ENCODE measurements at places on chromosomes 7 and 10.

- no peak for DNase-seq
Observed at GRCh38 chr10:103732339-103733044, 122.9 kb downstream of the SH3PXD2A start.

- no peak for DNase-seq
Observed at GRCh38 chr7:29879609-29880008, 73.3 kb downstream of the WIPF3 start.

DNA sequence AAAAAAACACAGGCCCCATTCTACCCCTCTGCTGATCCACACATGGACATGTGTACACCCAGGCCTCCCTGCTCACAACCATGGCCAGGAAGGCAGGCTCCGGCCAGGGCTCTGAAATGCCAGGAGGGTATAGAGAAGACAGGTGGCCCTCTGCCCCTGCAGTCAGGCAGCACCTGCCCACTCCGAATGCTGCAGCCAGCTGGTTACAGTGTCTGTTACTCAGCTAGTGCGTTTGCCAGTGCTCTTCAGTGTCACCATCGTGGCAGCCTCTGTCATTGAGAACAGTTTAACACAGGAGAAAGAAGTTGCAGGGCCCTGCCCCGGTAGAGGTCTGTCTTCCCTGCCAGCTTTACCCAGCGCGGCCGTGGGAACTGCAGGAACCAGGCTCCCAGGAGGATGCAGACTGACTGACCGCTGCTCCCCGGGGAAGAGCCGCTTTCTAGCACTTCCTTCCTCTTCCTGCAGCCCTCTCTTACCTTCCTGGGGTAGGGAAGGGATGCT lies 128.8 kb upstream of the FAM20C start:
- DNase-seq = no peak

GRCh38 chr7:18096087-18096486 lies 68.4 kb upstream of the PRPS1L1 start:
- no peak for DNase-seq

- DNase-seq = no peak
Observed at GRCh38 chr7:92133133-92133736, 1.0 kb downstream of the CYP51A1 start.

GRCh38 chr7:155871211-155871610 lies 58.9 kb upstream of the SHH start:
- DNase-seq = no peak

DNA sequence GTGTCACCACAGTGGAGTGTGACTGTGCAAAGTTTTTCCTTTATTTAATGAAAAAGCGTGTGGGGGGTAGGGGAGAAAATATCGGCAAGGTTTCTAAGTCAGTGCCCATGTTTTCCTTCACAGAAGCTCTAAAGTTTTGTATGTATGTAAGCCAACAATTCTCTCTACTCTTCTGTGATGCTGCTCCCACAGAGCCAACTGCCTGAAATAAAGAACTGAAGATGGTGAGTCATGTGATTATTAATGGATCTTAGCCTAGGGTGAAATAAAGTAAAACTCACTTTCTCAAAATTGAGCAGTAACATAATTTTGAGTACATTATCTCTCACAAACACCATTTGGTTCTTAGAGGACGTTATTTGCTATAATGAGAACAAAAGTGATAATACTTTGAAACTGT lies 143.7 kb downstream of the ELMO1 start:
- DNase-seq = no peak

- DNase-seq = no peak
Observed at GRCh38 chr7:116977172-116977571, 23.9 kb downstream of the ST7 start.

DNA sequence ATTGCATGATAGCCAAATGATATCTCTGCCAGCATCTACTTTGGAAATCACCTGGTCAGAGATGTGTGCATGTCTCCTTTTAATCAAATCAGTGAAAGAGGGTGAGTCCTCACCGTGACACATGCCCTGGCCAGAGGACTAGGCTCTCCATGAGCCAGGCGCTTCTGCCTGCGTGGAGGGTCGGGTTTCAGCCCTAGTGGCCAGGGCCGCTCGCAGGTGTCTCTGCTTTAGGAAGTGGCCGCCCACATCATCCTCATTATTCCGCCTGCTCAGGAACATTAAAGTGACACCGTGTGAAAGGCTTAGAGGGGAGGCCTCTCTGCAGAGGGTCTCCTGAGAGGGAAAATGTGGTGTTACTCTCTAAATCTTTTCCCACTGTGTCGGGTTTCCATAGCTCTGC lies 173.6 kb upstream of the PRKCQ start:
- DNase-seq = no peak
